Stimulated activated effector memory CD8-positive, alpha-beta T cell treated with anti-CD3 and anti-CD28 coated beads, Interleukin-12 subunit alpha, Interleukin-12 subunit beta, amount 100 ng/mL, for 72 hours (primary cell): ENCODE measurements at places on chromosomes 5 and 9.

DNA sequence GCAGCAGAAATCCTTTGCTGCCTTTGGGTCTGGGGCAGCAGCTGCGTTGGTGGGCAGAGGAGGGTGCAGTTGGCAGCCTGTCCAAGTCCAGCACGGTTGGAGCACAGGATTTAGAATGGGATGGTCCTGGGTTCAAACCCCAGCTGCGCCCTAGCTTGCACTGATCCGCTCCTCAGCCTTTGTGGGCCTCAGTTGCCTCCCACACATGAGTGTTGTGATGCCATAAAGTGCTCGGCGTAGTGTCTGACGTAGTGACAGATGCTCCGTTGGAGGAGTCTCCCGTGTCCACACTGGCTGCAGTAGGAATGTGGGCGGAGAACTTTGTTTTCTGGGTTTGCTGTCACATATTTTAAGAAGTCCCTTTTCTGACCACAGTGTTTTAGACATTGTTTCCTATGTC is 36.0 kb downstream of the SLC46A2 start:
- DNase-seq, result no peak

DNA sequence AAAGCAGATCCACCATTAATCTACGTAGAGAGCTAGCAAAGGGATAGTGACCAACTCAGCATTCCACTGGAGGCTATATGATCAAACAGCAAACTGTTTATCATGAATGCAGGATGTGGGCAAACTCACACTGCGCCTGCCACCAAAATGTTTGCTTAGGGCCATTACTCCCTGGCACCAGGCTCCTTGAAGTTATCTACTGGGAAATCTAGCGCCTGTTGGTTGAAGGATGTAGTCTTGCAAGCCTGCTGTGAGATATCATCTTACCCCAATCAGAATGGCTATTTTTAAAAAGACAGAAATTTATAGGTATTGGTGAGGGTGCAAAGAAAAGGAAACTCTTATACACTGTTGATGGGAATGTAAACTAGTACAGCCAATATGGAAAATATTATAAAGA is 332.5 kb upstream of the RPS23 start:
- DNase-seq, result no peak

GRCh38 chr5:149212198-149212951 is 59.3 kb upstream of the AFAP1L1 start:
- no peak for DNase-seq

DNA sequence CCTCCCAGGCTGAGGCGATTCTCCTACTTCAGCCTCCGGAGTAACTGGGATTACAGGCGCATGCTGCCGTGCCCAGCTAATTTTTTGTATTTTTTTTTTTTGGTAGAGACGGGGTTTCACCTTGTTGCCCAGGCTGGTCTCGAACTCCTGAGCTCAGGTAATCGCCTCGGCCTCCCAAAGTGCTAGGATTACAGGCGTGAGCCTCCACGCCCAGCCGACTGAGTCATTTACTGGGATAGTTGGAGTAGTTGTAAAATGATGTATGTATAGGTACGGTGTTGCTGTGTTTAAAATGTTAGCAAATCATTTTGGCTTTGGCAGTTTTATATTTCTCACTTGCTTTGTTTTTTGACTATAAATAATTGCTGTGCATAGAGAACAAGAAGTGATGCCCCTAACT is 209.4 kb downstream of the ADAMTSL1 start:
- DNase-seq, result no peak

DNA sequence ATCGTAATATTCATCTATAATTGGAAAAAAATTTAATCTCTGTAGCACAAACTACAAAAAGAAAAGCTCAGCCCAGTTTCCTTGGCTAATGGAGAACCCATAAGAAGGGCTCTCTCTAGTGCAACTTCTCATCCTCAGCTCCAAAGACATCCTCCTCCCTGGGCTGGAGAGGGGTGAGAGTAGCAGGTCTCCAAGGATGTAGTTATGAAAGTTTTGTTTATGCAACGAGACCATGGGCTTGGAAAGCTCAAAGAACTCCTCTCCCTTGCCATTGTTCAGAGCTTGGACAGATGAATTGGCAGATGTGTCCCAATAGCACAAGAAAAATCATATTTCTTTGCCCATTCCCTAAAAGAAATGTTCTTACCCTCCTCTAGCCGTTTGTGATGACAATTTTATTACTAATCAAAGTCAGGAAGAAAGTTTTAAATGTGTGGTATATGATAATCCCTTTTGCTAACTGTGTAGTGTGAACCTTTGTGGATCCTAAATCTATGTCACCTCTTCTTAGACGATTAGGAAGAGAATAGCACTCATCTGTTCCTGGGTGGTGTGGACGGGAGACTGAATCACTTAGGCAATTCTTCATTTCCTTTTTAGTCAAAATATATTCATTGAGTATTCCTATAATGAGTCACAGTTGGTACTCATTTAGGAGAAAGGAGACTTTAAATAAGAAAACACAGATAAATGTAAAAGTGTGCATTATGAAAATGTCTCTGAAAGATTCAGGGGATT is 52.2 kb downstream of the GARNL3 start:
- no peak for DNase-seq

GRCh38 chr5:38316544-38317224 is 58.3 kb downstream of the EGFLAM start:
- no peak for DNase-seq

DNA sequence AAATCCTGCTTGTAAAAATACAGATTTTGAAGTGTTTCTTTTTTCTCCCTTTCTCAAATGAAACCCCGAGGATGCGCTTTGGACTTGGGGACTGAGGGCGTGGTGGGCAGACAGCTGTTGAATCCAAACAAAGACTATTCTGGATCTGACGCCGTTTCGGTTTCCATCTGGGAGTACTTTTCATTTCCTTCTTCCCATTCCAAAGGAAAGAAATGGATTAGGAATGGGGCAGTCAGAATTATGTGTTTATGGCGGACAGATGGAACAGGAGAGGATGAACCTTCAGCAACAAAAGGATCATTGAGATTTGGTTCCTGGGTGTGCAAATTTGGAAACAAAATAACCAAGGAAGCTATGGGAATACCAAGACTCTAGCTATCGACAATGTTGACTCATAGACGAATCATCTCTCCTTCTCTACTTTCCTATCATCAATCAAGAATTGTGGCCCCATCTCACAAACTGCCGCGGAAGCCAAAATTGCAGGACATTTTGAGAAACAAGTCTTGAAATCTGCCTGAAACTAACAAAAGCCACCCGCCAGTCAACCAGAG is 300.6 kb downstream of the PARP8 start:
- DNase-seq, result no peak

- DNase-seq, result no peak
Observed at GRCh38 chr5:81579262-81579924, 171.5 kb downstream of the SSBP2 start.

DNA sequence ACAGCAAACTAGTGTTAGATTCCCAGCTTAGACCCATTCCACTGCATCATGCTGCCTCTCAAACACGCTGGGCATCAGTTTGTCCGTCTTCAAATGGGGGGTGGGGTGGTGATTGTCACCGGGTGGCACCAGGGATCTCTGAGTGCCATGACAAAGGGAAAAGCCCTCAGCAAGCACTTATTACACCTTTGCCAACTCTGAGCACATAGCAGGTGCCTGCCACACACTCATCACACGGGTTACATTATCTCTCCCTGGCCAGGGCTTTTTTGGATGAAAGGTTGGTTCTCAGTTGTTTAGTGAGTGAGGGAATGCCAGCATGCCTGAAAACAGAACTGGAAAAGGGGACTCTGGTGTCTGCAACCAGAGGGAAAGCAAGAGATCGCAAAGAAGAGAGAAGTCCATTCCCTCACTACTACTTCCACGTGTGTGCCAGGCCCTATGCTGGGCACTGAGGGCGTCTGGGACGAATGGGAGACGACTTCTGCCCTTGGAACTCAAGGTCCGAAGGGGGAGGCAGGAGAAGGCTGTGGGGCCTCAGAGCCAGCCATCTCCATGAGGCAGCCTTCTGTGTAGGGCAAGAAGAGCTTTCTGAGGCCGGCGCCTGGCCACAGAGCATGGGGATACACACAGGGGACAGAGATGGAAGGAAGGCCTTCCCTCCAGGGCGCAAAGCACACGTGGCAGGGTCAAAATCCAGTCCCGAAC is 48.9 kb downstream of the PAX5 start:
- DNase-seq, result no peak

DNA sequence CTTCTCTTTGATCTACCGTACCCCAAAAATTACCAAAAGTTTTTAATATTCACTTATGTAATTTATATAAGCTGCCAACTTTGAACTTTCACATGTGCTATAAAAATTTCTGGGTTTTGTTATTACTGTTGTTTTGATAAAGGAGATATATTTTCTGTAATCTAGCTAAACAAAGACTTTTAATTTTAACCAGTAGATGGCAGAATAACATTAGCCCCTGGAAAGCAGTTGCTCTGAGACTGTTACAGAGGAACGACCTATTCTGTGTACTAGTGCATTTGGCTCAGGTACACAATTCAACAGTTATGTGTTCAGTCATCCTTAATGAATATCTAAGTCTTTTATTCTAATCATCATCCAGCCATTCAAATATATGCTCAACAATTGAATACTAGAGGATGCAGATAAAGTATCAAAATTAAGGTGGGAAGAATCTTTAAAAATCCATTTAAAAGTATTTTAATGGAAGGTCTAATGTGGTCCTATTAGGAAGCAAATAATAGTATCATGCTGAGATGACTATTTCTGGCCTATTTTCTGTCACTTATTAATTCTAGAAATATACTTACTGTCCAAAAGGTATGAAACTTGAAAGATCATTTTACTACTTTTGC is 8.6 kb downstream of the KLHL9 start:
- no peak for DNase-seq

- no peak for DNase-seq
Observed at GRCh38 chr9:89718651-89719050, 113.8 kb downstream of the GADD45G start.

- DNase-seq, result no peak
Observed at GRCh38 chr9:114521846-114522245, 16.6 kb upstream of the WHRN start.

DNA sequence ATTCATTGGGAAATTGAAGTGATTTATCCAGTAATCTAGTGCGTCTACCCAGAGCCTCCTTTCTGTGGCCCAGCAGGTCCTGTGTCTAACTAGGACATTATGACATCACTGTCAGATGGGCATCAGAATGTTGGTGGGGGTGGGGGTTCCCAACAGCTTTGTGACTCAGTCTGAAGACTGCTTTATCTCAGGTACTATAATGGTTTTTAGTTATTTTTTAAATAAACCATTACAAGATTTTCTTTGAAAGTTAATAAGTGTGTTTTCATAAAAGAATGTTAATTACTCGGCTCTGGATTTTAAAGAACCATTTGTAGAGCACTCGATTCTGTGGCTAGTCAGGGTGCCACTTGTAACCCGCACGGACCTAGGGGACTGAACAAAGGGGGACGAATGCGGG is at the start of gene EQTN:
EQTN (minus strand) TSS at position 101 of the 400 bp plus-strand sequence; CDS start at position 6, 95 bp downstream.
- no peak for DNase-seq

GRCh38 chr5:60835554-60835953 is 8.5 kb downstream of the ELOVL7 start:
- no peak for DNase-seq

GRCh38 chr5:88664645-88665044 is 218.3 kb downstream of the MEF2C start:
- DNase-seq, result no peak
